GM19239 (cell line): ENCODE measurements at places on chromosomes 7 and 10.

- DNase-seq, result no peak
Measured at GRCh38 chr7:143902332-143902899, 440 bp upstream of the TCAF1 start.

DNA sequence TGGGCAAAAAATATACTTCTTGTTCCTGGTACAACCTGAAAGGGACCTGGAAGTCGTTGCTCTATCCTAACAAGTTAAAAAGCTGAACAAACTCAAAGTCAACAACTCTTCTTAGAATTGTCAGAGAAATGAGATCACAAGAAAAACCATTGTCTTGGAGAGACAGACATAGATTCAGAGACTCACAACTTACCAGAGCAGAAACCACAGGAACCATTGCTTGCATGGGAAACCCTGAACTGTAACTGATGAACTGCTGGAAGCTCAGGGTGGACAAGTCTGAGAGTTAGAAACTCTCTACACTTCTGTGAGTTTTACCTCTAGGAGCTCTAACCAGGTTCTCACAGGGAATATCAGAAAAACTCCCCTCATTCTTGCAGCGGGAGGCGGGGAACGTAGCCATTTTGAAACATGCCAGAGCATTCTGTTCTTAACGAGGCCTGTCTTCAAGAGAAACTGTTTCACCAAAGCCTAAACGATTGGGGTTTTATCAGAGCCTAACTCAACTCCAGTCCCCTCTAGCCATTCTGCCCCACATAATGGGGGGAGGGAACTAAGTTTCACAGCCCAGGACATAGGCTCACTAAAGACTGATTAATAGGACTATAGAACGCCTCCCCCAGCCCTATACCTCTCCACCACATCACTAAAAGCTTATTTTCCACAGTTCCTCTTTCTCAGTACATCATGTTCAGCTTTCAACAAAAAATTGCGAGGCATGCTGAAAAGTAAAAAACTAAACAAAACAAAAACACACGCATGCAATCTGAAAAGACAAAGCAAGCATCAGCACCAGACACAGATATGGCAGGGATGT is 12.0 kb upstream of the GSDME start:
- no peak for DNase-seq

DNA sequence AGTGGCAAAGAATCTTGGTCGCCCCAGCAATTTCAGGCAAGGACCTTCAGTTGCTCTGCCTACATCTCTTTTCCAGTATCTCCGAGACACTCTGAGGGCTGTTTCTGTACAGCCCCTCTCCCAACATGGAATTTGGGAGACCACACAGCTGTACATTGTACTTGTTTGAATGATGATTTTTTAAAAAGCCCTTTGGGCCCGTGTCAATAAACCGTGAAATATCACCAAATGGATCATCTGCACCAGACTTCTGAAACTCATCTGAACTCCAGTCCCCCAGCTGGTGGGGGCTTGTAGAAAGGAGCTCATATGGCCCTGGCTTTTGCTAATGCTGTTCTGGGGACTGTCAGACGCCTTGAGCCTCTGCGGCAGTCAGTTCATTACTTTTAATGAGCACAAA is 374.9 kb downstream of the BBS9 start:
- no peak for DNase-seq

DNA sequence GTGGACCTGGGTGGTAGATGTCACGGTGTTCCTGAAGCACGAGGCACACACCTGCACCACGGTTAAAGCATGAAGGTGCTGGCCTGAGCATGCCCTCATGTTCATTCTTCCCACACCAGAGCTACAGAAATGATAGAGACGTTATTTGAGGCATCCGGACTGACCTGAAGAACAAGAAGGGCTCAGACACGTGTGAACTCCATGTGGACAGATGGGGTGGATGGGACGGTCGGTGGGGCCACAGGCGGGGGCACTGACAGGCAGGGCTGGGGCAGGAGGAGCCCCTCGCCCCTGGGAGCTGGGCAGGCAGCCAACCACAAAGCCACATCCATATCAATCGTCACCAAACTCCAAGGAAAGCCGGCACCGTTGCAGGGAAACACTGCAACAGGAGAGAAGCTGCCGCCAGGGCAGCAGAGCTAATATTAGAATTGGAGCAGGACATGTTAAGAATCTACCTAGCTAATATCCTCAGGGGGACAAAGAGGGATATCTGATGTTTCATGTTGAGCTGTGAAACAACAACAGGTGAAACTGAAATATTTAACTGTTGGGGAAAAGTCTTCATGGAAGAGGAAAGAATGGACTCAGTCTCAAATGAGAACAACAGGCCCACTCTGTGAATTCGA is 37.8 kb upstream of the DIP2C start:
- no peak for DNase-seq

DNA sequence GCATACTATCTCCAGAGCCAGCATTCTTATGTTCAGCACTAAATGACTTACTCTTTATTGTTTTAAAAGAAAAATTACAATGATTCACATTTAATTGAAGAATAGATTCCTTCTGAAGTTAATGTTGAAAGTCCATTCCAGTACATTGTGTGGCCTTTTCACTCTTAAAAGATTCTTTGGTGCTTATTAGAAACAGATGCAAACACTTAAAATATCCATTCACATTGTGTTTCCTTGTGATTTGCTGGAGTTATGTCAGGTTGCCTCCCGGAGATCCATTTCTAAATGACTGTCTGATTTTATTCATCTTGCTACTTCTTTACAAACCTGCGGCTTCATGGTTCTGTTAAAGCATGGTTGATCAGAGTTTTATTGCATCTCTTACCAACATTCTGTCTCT is 152.8 kb downstream of the FOXP2 start:
- DNase-seq, result no peak

GRCh38 chr10:109474261-109474660 is 449.1 kb downstream of the XPNPEP1 start:
- no peak for DNase-seq

DNA sequence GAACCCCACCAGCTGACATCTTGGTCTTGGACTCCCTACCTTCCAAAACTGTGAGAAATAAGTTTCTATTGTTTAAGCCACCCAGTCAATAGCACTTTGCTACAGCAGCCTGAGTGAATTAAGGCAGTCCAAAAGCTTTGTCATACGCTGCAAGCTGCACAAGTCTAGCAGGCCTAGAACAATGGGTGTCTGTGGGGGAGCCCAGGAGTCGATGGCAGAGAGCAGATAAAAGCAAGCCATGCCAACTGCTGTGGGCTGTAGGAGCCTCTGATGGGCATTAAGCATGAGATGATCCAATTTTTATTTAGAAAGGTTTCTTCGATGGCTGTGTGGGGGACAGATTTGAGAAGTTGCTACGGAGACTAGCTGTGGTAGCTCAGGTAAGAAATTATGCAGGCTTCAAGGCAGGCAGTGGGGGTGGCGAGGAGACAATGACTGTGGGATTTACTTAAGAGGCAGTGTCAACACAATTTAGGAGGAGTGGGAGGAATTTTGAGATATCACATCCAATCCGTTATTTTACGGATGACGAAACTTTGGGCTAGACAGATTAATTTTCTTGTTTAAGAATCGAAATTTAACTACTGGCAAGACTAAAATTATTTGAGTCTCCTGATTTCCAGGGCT is 110.4 kb downstream of the NRCAM start:
- DNase-seq, result no peak

- no peak for DNase-seq
Measured at GRCh38 chr10:133459454-133460207, 5.9 kb downstream of the SCART1 start.

DNA sequence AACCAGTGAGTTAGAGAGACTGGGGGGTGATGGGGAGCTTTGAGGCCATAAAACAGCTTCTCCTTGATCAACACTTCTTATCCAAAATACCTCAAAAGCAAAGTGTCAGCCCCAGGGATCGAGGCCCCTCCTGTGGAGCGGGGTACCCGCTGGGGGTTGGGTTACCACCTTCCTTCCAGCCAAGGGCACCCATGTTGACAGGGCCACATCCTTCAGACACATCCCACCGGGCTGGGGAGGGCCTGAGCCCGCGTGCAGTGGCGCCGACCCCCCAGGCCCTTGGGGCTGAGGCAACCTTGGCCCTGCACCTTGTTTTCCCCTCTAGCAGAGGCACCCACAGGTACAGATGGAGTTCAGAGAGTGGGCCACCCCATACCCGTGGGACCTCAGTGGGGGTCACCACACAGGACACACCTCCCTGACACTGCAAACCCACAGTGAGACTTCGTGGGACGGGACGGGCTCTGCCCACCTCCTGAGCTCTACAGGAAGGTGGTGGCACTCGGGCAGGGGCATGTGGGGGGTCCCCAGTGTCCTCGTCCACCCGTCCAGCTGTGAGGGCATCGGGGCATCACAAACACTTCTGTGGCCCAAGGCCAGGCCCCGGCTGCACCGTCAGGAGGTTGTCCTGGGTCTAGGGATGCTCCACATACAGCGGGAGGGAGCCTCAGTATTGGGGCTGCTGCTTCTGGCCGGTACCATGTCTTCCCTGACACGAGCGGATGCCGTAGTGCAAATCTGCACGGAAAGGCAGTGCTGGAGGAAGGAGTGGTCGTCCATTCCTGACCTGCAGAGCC is 10.7 kb downstream of the DPYSL4 start:
- no peak for DNase-seq

- DNase-seq, result no peak
Measured at GRCh38 chr7:157751951-157752673, 415.3 kb downstream of the DNAJB6 start.

DNA sequence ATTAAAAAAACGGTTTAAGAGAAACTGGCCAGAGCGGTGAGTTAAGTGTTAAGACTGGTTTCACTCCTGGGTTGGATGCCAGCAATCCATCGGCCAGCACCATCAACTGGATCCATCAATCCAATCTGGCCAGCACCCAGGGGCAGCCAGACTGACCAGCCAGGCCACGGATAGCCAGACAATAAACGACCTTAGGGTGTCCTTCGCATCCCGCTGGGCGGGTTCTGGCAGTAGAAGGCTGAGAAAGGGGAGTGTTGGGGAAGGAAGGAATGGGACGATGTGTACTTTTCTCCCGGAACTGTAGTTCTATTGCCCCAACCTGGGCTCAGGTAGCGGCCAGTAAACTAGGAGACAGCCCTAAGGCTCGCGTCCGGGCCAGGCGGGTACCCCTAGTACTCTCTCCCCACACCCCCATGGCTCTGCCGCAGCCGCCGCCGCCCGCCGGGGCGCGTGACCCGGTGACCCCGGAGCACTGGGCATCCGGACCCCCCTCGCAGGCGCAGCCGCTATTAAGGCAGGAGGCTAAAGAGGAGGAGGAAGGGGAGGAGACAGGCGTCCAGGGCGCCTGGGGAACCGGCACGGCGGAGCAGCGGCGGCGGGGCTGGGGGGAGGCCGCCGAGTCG is at the start of gene CASD1:
TSS of gene CASD1 (plus strand) at position 546 of the 623 bp plus-strand sequence. CDS start 276 bp downstream, outside the sequence.
- DNase-seq, result peak; percentile 65

DNA sequence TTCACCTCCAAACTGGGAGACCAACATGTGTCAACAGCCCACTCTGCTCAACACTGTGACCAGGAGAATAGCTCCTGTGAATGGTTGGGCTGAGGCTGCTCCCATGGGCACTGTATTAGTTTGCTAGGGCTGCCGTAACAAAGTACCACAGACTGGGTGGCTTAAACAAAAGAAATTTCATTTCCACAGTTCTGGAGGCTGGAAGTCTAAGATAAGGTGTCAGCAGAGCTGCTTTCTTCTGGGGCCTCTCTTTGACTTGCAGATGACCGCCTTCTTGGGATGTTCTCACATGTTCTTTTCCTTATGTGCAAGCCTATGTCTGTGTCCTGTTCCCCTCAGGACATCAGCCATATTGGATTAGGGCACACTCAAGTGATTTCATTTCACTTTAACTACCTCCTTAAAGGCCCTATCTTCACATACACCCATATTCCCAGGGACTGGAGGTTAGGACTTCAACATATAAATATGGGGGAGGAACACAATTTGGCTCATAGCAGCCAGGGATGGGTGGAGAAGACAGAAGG is 90.3 kb downstream of the CPED1 start:
- no peak for DNase-seq

GRCh38 chr7:55099066-55099820 is 80.4 kb downstream of the EGFR start:
- no peak for DNase-seq

DNA sequence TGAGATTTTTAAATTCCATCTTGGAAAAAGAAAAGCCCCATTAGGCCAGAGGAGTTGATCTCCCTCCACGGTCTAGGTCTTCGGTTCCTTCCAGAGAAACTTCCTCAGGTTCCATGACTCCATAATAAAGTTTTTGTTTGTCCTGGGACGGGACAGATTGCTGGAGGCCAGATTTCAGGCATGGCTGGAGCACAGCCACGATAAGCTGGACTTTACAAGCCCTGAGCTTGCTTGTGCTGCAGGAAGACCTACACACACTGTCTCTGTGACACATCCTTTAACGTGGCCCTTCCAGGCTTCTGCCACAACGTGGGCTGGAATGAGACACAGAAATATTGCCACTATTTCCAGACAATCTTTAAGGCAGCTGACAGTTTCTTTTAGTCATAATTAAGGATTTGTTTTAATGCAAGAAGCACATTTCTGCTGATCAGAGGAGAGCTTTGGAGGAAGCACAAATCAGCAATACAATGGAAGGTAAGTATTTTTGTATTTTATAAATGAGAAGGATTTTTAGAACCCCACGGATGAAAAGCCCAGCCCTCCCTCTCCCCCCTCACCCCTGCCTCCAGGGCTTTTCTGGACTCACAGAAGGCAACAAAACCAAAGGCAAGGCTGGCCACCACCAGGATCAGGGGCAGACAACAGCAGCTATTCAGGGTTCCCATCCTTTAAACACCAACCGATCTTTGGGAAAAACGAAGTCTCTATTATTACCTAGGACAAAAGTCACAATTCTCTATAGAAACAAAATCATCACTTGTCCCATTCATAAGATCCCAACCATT is 6.5 kb downstream of the CTBP2 start:
- no peak for DNase-seq

DNA sequence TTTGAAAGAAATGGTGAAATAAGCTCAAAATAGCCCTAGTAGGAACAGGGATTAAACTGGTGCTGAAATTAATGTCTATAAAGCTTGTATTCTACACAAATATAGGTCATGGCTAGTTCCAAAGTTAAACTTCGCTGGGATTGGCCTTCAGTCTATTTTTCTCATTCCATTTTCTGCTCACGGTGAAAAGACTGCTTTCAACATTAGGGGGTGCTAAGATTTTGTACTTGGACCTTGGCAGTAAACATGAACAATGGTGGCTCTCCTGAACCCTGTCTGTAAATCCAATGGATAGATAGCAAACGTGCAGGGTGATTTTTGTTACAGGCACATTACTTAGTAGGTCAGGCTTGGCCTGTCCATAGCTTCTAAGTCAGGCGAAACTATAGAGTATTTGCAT is 36.0 kb upstream of the RSU1 start:
- DNase-seq, result no peak

- DNase-seq, result no peak
Measured at GRCh38 chr10:17872191-17873091, 63.3 kb downstream of the MRC1 start.

DNA sequence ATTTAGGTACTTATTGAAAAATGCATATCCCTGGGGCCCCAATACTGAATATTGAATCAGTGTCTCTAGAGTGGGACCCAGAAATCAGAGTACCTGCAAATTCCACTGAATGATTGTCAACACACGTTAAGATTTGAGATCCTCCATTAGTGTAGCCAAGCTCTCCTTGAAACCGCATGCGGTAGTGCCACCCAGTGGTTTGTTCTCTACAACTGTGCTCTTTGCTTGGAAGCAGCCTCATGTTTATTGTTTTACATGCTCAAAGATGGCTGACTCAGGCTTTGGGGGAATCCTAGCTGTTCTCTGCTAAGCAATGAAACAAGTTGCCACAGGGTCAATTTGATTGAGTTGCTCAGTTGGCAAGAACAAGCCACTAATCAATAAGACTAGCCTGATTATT is 340.2 kb upstream of the CELF2 start:
- no peak for DNase-seq
